ENCODE measurements at places on chromosomes 6 and 20. TPM values are rescaled to one million over a fixed set of nuclear protein-coding genes. Genes with fewer than 3 reads are reported as not detected.

The LTV1 gene
- total RNA-seq, result 6.7 TPM

The BEND6 gene
- not detected for total RNA-seq

The F13A1 gene
- total RNA-seq, result 1.1 TPM

The RNF217 gene
- 25.0 TPM for total RNA-seq

The GPR63 gene
- 0.05 TPM for total RNA-seq

The THBD gene
- total RNA-seq, result 2.2 TPM

The TMEM200A gene
- 0.10 TPM for total RNA-seq

The MLN gene
- total RNA-seq, result not detected

The PPIL6 gene
- total RNA-seq, result 0.30 TPM

The EYS gene
- total RNA-seq, result 1.3 TPM

The C20orf204 gene
- 0.68 TPM for total RNA-seq

The TSHZ2 gene
- 19.0 TPM for total RNA-seq

The SNAP25 gene
- not detected for total RNA-seq

The ZNF165 gene
- total RNA-seq, result 0.53 TPM

The ZSCAN23 gene
- total RNA-seq, result 0.40 TPM

Data from left lobe of liver (tissue), 2 donors.